ENCODE measurements at places on chromosomes 12 and 14. TPM values are rescaled to one million over a fixed set of nuclear protein-coding genes. Genes with fewer than 3 reads are reported as not detected.

Gene TBC1D30
- 1.7 TPM for total RNA-seq

Gene SERPINA6
- 0.74 TPM for total RNA-seq

Gene RFX4
- total RNA-seq: not detected

Gene KTN1
- 151 TPM for total RNA-seq

Gene KLRF1
- not detected for total RNA-seq

Gene TMEM132C
- total RNA-seq: not detected

Gene POTEM
- total RNA-seq: not detected

Gene LALBA
- total RNA-seq: not detected

Gene LRP1-AS
- not detected for total RNA-seq

Gene PKP2
- total RNA-seq: 2.5 TPM

Gene SLC10A1
- not detected for total RNA-seq

Gene STXBP6
- total RNA-seq: 2.2 TPM

Gene EMP1
- 93.2 TPM for total RNA-seq

Gene ITGA7
- total RNA-seq: 1.6 TPM

Gene SLC25A21
- 0.53 TPM for total RNA-seq

Gene GPR135
- 0.96 TPM for total RNA-seq

Gene KERA
- total RNA-seq: not detected

Gene ORMDL2
- total RNA-seq: 73.6 TPM

Gene ZFHX2
- 1.2 TPM for total RNA-seq

Gene AKAP3
- total RNA-seq: 0.03 TPM

Gene LPCAT3
- total RNA-seq: 33.9 TPM

Gene IFT81
- 21.2 TPM for total RNA-seq

Gene RSRC2
- 56.0 TPM for total RNA-seq
